ENCODE measurements at places on chromosomes 7 and 10.

DNA sequence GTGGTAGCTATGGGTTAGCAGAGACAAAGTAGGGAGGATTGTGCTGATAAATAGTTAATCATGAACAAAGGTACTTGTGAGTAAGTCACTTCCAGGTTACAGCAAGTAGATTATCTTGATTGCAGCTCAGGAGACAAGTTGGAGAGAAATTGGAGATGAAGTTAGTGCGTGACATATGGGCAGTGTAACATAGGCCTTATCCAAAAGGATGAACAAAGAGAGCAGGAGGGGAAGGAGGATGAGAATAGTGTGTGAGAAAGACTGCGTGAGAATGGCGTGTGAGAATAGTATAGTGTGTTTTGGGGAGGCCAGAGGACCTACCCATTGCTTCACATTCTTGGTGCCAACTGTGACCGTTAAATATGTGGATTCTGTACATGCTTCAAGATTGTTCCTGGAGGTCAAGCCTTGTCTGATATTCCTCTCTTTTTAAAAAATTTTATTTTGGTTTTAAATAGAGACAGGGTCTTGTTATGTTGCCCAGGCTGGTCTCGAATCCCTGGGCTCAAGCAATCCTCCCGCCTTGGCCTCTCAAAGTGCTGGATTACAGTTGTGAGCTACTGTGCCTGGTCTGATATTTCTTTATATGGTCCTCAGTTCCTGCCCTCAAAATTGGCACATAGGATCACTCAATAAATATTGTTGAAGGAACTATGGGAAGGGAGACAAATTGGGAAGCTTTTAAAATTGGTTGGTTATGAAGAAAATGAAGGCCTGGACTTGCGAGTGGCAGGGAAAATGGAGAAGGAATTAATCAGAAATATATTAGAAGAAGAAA, 3.2 kb downstream of the VCL start:
- no peak for DNase-seq

DNA sequence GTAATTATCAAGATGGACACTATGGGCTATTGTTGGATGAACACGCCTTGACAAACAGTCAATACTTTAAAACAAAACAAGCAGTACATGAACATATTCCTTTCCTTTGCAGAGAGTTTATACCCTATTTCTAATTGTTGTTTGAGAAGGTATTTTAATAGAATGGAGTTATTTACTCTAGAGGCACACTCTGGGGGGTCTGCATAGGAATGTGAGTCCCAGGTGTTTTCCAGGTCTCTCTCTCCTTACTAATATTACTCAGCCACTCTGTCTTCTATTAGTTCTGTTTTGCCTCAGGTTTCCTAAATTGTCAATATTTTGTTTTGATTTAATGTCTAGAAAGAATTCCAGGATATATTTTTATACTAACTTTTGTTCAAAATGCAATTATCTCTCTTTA, 1091.4 kb downstream of the CNTNAP2 start:
- DNase-seq: no peak

DNA sequence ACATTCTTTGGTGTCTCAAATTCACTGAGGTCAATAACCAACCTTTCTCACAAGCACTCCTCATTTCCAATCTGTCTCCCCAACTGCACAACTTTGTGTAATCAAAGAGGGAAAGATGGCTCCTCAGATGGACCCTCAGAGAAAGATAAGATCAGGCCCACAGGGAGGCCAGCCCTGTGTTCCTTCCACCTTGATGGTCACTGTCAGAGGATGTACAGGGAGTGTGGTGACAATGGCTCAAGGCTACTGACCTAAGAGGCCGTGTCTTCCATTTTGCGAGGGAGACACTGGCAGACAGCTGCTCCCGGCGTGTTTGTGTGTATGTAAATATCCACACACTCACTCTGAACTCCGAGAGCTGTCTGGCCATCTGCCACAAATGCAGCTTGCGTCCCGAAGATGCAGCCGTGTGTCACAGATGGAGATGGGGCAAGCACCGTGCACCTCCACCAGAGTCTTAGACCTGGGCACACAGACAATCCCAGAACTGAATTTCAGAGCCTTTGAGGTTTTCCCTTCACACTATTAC, 712.1 kb upstream of the NRP1 start:
- no peak for DNase-seq

GRCh38 chr10:34169677-34170076, 645.4 kb downstream of the PARD3 start:
- no peak for DNase-seq

GRCh38 chr7:118492466-118492865, 268.0 kb downstream of the ANKRD7 start:
- no peak for DNase-seq

DNA sequence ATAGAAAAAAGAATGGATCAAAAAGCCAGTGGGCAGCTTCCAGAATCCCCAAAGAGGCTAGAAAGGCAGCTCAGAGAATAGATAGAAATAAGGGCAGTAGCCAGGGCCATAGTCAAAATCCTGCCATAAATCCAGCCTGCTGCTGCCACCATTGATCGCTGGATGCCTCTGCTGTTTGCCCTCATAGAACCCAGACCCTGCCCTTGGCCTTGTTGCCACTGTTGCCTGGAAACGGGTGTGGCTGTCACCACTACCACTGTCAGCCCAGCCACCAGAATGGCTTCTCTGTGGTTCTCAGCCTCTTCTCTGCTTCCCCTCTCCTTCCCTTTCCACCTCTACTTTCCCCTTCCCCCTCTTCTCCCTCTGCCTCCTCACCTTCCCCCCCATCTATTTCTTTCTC, 57.8 kb downstream of the HHEX start:
- no peak for DNase-seq

DNA sequence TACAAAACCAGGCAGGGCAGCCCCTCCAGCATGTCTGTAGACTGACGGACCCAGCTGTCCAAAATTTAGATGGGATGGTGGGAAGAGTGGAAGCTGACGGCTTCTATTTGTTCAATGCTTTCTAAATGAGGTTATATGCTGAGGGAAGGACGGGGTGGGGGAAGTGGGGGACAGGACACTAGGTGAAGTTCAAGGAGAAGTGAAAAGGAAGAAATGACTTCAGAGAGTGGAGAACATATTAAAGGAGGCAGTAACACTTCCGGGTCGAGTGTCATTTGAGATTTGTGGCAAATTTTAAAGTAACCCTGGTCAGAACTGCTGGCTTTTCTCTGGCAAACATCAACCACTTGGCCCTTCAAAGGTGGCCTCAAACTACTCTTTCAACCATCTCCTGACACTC, 9.4 kb downstream of the PIP4K2A start:
- no peak for DNase-seq

DNA sequence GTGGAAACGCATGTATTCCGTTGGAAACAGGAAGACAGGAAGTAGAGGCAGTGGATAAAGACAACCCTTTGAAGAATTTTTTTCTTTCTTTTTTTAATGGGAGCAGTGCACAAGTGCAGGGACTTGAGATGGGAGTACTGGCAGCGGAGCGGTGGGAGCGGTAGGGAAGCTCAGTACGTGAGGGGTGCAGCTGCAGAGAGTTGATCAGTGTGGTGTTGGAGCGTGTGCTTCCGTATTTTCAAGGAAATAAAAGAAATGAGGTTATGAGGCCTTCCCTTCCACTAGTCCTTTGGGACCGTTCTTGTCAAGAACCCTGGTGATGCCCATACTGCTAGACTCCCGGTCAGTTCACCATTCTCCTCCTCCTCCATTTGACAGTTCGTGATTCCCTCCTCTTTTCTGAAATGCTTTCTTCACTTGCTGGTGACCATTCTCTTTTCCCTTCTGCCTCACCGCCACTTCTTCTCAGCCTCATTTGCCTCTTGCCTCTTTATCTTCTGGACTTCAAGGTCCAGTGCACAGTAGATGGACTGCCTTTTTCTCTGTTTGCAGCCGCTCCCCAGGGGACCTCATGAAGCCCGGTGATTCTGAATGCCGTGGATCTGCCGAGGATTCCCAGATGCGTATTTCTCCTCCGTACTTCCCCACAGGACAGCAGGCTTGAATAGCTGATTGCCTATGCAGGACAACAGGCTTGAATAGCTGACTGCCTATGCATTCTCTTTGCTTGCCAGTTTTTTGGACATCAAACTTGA, 39.1 kb upstream of the TMEM236 start:
- no peak for DNase-seq

DNA sequence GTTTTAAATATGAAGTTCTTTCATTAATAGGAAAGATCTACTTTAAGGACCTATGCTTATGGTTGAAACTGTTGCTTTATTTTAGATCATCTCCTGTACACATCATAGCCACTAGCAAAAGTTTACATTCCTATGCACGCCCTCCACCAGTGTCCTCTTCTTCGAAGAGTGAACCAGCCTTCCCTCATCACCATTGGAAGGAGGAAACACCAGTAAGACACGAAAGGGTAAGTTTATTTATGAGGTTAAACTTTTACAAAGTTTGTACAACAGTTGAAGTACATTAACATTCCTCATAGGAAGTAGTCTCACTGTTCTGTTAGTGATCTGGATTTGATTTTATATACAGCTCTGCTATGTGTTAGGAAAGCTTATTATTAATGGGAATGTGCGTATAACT, 16.9 kb downstream of the HBP1 start:
- no peak for DNase-seq

GRCh38 chr10:13525663-13526062, 3.2 kb downstream of the BEND7 start:
- DNase-seq: no peak

- DNase-seq: no peak
Observed at GRCh38 chr7:42494199-42494710, 257.2 kb upstream of the GLI3 start.

DNA sequence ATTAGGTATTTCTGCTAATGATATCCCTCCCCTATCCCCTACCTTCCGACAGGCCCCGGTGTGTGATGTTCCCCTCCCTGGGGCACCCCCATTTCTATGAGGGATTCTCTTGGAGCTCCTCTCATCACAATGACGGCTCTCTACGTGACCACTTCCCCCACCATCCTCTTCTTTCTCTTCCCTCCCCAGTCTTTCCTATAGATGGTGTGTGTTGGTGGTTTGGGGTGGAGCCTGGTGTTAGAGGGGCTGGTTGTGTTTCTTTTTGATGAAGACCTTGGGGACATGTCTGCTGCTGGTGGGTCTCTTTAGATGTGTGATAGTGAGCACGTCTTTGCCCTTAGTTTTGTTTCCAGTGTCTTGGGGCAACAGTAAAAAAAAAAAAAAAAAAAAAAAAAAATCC, 28.6 kb downstream of the RPS24 start:
- no peak for DNase-seq

- DNase-seq: no peak
Observed at GRCh38 chr10:71829171-71829570, 21.9 kb downstream of the PSAP start.

- DNase-seq: no peak
Observed at GRCh38 chr10:7933262-7933661, 115.0 kb downstream of the TAF3 start.

- DNase-seq: no peak
Observed at GRCh38 chr7:22589641-22590201, 89.7 kb upstream of the STEAP1B start.

DNA sequence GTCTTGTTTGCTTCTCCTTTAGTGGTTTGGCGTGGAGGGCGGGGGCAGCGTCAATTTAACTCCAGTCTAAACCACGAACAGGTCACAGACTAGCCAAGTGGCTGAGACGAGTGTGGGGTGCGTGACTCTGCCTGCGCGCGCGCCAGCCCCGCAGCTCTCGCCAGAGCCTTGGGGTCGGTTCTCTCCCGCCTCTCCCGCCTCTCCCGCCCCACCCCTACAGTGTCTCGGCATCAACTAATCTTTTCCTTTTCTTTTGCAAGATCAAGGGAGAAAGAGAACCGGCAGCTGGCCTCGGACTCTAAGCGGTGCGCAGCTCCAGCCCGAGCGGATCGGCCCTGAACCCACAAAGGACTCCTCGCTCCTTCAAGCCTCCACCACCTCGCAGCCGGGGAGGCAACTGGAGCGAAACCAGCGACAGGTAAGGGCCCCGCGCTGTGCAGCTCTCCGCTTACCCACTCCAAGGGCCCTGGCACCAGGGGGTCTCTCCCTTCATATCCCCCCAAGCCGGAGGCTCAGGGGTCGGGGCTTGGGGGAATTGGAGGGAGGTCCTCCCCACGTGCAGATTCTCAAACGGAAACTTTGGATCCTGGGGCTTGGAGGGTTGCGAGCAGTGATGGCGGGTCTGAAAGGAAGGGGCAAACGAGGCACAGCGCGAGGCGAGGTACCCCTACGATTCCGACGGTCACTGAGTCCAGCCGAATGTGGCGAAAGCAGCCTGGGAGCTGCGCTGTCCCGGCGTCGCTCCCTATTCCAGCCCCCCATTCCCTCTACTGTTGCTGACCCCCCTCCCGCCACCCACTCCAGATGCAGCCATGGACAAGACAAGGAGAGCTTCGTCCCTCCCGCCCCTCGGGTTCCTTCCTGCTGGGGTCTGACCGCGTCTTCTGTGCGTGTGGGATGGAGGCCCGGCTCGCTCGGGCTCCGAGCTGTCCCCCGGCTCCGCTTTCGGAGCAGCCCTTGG, 829 bp downstream of the CHRM2 start:
- DNase-seq: no peak

- no peak for DNase-seq
Observed at GRCh38 chr7:140996-141395, 51.4 kb upstream of the FAM20C start.

- DNase-seq: no peak
Observed at GRCh38 chr10:118845776-118846175, 91.0 kb upstream of the CACUL1 start.

DNA sequence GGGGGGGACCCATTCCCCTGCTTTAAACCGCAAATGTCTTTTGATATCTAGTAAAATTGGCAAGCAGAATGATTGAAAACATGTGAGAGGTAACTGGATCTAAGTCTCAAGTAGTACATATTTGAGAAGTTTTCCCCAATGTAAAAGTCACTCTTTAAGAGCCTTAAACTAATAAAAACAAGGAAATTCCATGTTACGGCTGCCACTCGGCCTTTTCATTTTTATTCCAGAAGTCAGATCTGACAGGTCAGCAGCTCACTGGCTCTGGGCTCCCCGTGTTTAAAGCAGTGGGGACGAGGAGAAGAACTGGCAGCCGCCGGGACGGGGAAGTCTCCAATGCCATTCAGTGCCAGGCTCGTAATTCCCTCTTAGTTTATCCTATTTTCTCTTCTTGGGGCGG, 80.7 kb downstream of the CUX1 start:
- no peak for DNase-seq

GRCh38 chr10:116073510-116073909, 199.5 kb downstream of the GFRA1 start:
- no peak for DNase-seq

GRCh38 chr10:100008708-100009282, 952 bp downstream of the DNMBP start:
- DNase-seq: no peak
